Spleen (tissue), 13 donors: ENCODE measurements at places on chromosomes 7 and 10. TPM values are rescaled to one million over a fixed set of nuclear protein-coding genes. Genes with fewer than 3 reads are reported as not detected.

The ADCYAP1R1 gene
- 5.6 TPM for total RNA-seq

The CEP41 gene
- total RNA-seq, result 12.9 TPM

The PRSS37 gene
- total RNA-seq, result not detected

The IDI2 gene
- not detected for total RNA-seq

The PCLO gene
- 3.3 TPM for total RNA-seq

The ACSM6 gene
- not detected for total RNA-seq

The HMX3 gene
- total RNA-seq, result not detected

The ANAPC16 gene
- 108 TPM for total RNA-seq

The PON3 gene
- 1.5 TPM for total RNA-seq

The TMEM184A gene
- 0.28 TPM for total RNA-seq

The SDK1 gene
- 32.0 TPM for total RNA-seq

The SHH gene
- not detected for total RNA-seq

The PNLIPRP2 gene
- total RNA-seq, result not detected

- no peak for DNase-seq
Observed at GRCh38 chr10:77176232-77176631, 461.4 kb downstream of the KCNMA1 start.

DNA sequence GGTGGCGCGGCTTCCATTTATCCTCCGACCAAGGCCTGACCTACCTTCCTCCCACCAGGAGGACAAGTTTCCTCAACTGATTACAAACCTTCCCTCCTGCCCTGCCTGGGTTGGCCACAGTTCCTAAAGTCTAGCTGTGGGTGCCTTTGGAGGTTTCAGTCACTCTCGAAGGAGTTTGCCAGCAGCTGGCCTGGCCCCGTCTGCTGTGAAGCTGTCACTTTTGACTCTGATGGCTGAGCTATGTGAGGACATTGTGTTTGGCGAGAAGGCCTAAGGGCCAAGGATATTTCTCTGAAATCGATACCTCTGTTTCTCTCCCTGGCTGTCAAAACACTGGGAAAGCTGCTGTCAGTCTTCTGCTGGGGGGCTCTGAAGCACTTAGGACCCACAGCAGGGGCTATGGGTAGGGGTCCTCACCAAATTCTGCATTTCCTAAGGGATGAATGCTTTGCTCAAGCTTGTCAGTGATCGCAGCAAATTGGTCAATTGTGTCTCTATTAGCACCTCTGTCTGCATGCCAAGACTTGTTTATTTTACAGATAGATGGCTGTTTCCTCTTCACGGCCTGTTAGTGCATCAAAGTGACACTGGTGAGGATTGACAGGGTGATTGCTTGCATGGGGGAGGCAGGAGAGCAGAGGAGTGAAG lies 31.9 kb upstream of the SAMD8 start:
- DNase-seq, result no peak

DNA sequence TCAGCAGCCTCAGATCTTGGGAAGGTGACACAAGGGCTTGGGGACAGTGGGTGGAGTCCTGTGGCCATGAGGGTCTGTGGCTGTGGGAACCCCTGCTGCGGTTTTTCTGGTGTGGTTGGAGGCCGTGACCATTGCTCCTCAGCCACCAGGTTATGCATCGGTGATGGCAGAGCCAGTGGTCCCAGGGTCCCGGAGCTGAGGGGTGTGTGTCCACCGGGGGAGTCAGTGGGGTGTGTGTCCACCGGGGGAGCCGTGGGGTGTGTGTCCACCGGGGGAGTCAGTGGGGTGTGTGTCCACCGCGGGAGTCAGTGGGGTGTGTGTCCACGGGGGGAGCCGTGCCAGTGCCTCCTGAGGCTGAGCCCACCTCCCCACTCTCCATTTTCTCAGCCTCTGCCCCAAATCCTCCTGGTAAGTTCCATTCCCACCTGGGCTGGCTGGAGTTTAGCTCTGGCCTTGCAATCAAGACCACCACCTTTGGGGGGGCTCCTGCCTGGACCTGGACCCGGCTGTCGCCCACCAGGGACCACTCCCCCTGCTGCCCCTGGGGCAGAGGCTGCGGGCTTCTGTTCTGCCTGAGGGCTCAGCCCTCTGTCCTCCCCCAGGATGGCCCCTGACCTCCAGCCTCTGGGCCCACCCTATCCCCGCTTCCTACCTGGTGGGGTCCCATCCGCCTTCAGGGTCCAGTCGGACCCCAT lies 143.5 kb downstream of the ELFN1 start:
- peak; percentile 71 for DNase-seq

GRCh38 chr10:4494551-4494950 lies 331.5 kb upstream of the AKR1E2 start:
- no peak for DNase-seq

GRCh38 chr7:105808703-105809590 lies 67.5 kb downstream of the ATXN7L1 start:
- peak; percentile 89 for DNase-seq

DNA sequence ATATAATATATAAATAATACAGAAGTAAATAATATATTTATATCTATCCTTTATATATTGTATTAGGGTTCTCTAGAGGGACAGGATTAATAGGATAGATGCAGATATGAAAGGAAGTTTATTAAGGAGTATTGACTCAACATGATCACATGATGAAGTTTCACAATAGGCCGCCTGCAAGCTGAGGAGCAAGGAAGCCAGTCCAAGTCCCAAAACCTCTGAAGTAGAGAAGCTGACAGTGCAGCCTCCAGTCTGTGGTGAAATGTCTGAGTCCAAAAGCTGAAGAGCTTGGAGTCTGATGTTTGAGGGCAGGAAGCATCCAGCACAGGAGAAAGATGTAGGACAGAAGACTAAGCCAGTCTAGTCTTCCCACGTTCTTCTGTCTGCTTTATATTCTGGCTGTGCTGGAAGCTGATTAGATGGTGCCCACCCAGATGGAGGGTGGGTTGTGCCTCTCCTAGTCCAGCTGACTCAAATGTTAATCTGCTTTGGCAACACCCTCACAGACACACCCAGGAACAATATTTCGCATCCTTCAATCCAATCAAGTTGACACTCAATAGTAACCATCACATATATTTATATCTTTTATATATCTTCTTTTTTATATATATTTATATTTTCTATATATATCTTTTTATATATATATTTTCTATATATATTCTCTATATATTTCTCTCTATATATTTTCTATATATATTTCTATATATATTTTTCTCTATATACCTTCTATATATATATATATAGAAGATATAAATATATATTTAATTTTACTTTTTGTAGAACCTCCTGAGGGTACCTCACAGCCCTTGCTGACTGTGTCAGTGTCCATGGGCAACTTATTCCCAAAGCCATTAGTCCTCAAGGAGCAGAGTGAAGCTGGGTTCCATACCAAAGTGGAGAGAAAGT lies 24.6 kb upstream of the AKR1B10 start:
- no peak for DNase-seq

DNA sequence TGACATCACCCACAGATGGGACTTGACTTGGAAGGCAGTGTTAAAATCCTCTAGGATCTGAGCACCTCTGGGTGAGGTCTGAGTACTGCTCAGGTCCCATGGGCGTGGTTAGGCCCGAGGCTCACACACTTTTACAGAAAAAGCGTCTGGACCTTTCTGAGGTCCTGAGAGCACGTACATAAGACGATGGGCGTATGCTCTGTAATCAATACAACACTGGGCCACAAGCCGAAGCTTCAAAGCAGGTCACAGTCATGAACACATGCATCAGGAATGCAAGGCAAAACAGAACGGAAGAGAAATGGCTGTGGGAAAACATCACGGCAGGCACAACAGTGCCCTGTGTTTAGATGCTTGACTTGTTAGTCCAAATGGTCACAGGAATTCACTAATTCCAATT lies 112.2 kb downstream of the LARP4B start:
- DNase-seq, result no peak

DNA sequence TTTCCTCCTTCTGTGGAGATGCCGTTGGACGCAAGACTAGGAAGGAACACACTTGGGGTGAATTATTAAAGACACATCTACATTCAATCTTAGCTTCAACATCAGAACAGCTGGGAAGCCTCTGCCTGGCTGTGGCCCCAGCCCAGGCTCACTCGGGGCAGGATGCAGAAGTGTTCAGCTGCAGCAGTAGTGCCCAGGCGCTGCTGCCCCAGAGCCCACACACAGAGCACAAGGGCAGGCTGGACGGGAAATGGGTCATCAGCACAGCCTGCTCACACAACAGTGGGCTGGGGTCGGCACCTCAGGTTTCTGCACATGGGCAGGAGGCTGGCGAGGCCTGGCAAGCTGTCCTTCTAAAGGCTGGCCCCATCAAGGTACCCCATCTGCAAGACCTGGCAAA lies 42.5 kb downstream of the NOD1 start:
- DNase-seq, result no peak

- DNase-seq, result no peak
Observed at GRCh38 chr10:29634764-29635625, at the start of gene SVIL. Gene SVIL, minus strand, starts transcription at chr10:29634971. Its CDS starts 79,913 bp downstream, at chr10:29555058.

GRCh38 chr10:17249820-17250219 lies 21.8 kb downstream of the VIM start:
- DNase-seq, result no peak

- no peak for DNase-seq
Observed at GRCh38 chr10:89337484-89337883, 9.7 kb downstream of the IFIT3 start.

- DNase-seq, result peak; percentile 61
Observed at GRCh38 chr7:2006231-2006771, 226.4 kb downstream of the MAD1L1 start.

DNA sequence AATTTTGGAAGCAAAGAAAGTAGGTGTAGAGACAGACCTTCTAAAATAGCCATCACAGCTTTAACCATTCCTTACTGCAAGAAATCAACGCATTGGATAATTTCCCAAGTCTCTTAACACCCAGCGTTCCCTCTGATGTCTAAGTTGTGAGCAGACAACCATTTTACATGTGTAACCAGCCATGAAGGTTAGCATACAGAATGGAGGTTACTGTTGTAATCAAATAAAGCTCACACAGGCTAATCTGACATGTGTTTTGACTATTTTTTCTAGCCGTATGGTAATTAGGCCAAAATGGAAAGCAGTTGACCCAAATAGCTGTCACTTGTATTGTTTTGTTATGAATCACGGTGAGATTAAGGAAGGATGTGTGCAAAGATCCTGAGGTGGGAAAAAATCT lies 336.4 kb downstream of the RNLS start:
- no peak for DNase-seq

DNA sequence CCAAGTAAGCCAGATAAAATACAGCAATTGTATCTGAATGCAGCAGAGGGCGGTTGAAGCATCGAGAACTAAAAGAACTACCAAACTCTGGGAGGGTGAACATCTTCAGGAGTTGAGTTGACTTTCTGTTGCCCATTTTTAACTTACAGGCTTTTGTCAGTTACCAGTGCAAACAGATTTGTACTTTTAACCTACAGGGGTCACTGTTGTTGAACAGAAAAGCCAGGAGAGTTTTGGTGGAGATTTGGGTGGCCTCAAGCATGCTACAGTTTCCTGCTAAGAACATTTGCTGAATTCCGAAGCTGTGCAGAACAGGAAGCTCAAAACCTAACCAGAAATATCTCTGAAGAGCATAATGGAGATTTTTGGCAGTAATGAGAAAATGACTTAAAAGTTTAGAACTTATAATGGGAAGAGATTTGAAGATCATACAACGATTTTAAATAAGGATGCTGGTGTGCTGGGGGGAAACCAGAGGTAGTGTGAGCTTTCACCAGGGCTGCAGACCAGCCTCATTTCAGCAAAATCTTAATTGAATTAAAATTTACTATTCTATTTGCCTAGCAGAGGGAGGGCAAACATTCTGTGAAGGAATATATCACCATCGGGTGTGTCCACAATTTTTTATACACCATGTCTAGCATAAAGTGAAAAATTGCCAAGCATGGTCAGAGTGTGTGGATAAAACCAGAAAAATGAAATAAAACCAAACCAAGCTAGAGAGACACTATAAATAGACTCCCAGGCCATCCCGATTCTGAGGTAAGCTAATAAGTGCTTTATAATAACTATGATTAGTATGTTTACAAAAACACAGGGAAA lies 208.6 kb upstream of the CCDC6 start:
- DNase-seq, result no peak

DNA sequence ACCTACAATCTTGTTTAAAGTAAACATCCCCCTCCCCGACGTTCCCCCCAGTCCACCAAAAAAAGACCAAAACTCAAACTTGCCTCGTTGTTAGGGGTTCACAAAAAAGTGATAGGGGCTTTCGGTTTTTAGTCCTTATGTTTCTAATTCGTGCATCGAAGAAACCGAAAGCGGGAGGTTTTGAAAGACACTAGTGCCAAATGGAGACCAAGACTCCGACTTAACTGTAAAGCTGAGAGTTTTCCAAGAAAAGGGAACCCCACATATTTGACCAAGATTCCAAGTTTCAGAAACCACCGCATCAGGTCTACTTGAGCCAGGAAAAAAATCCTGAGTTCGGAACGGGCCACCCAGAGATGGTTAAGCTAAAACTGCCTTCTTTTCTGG lies 534 bp downstream of the PSMA2 start:
- DNase-seq, result no peak

- no peak for DNase-seq
Observed at GRCh38 chr7:116955340-116955739, 2.0 kb downstream of the ST7 start.

- DNase-seq, result no peak
Observed at GRCh38 chr7:79292834-79293233, 160.6 kb downstream of the MAGI2 start.

DNA sequence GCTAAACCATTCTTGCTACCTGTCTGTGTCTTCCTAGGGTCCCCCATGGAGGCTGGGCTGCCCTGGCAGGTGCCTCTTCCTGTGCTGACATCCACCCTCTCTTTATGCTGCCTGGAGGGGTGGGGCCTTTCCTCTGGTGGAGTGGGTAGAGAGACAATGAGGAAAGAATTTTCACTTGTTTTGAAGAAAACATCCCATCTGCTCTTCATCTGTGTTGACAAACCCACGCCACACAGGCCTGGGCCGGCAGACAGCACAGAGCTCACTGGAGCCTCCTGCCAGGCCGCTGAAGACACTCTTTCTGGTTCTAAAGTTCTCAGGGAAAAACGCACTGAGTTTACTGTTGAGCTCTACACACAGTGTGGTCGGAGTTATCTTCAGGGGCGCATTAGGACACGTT lies 328.2 kb downstream of the GLRX3 start:
- no peak for DNase-seq

- DNase-seq, result no peak
Observed at GRCh38 chr10:67837541-67838314, at the start of gene DNAJC12. Gene DNAJC12, minus strand, starts transcription at chr10:67838188. Its CDS starts 177 bp downstream, at chr10:67838011.

DNA sequence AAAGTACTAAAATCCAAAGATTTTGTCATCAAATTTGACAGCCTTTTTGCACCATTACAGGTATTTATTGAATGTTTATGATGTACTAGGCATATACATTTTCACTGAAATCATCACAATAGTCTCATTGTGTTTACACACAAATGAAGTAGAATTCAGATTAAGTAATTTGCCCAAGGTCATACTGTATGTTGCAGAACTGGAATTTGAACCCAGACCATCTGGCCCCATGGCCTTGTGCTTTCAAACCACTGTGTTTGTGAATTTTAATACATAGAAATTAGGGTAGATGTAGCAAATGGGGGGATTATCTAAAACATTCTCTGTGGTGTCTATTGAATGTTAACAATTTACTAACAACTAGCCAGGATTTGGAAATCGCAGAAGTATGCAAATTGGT lies 94.8 kb downstream of the POLL start:
- no peak for DNase-seq

DNA sequence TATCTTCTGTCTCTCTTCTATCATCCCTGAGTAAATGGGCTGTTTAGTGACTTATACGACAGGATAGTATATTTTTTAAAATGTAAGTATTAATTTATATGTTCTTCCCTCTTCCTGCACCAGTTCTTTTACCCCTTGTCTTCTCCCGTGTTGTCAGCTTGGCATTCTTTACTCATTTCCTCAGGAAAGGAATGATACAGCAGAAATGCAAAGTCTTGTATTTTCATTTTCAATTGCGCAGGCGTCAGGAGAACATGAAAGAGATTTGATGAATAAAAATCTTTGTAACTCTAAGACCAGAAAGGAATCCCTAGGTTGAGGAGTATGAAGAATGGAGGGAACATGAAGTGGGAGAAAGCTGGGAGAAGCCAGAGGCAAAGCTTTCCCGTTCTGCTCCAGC lies 18.8 kb upstream of the VPS41 start:
- no peak for DNase-seq
